Germinal center (tissue), 1 donor: ENCODE measurements at places on chromosomes 6 and 20.

DNA sequence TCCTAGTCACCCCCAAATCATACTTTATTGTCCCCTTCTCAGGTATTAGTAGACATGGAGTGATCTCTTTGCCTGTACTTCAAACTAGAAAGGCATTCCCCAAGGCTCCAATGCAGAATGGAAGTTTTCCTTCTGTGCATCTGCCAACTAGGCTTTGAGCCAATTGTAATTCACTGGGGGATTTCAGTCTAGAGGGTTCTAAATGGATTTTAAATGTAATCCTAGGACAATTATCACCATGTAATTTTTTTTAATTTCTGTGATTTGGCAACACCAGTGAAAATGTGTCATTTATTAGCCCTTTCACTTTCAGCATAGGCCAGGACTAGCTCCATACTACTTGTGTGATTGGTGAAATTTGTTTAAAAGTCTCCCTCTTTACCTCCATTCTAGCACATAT lies 557.6 kb upstream of the MARCKS start:
- DNase-seq: no peak

DNA sequence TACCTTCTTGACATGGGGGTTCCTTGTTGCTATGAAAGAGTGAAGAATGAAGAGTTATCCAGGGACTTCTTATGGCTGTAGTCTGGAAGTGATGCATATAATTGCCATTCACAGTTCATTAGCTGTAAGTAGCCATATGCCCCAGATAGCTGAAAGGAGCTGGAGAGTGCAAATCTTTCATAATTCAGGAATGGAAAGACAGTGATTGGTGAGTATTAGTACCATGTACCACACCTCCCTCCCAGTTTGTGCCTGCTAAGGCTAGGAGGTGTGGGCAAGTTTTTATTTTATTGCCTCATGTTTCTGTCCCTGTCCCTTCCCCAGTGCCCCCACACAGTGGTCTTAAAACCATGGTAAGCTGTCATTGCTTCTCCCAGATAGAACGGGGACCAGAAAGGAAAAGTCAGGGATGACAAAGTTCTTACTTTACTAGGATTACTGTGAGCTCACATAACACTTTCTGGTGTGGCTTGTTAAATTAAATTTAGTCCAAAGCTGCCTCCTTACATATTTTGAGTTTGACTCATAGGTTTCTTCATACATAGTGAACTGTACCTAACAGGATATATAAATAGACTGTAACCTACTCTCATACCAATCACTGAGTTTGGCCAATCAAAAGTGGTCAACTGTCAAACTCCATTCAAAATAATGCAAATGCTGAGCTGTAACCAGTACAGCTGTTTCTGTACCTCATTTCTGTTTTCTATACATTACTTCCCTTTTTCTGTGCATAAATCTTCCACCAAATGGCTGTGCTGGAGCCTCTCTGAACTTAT lies 119.4 kb downstream of the RFPL4B start:
- no peak for DNase-seq

- no peak for DNase-seq
Measured at GRCh38 chr20:43825051-43825402, 89.6 kb upstream of the TOX2 start.

GRCh38 chr20:60236613-60237012 lies 278.4 kb downstream of the CDH26 start:
- DNase-seq: no peak

GRCh38 chr20:297098-297924 lies at the start of gene ZCCHC3:
ZCCHC3 (plus strand) TSS chr20:297570; CDS start chr20:297587, 17 bp downstream.
- peak; percentile 85 for DNase-seq

DNA sequence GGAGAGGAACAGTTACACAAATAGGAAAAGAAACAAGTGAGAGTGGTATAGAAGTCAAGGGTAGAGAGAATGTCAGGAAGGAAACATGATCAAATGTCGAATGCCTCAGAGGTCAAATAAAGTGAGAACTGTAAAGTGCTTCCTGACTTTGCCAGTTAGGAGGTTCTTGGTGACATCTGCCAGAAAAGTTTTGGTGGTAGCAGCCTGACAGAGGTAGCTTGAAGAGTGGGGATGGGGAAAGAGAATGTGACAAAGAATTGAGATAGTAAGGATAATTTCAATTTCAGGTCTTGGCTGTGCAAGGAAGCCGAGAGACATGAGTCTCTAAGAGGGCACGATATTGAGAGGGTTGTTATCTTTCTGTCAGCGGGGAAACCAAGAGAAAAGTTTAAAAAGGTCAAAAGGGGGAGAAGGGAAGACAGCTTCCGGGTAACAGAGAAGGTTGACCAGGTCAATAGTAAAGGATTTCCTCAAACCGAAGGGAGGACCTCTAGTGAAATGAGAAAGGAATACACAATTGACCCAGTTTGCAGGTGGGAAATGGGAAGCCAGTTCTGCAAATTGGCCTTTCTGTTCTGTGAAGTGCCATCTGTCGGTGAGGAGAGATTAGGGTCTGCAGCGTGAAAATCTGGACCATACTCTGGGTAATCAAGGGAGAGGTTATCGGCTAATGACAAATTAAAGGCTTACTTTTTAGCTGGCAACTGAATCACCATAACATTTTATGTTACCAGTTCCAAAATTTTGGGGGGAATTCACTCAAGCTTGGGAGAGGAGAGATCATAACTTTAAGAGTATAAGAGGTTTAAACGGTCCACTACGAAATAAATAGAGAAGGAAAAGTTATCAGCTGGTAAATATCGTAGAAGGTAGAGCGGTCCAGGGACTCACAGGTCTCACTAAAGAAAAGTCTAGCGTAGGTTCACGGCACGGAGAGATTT lies 973 bp upstream of the BRD2 start:
- DNase-seq: peak; percentile 42

- DNase-seq: peak; percentile 55
Measured at GRCh38 chr6:26003102-26003694, 40.6 kb downstream of the TRIM38 start.

DNA sequence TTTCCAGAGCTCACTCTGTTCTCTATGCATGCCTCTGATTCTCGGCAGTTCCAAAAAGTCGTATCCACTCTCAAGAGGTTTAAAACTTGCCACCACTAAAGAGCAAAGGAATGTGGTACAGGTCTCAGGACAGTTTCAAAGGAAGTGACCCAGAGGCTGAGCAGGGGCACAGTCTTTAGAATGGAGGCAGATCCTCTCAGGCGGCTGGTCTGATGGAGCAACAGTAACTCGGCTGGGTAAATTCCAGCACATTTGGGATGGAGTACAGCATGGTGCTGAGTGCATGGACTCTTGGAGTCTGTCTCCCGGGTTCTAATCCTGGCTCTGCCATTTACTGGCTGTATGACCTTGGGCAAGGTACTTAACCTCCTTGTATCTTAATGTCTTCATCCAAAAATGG lies 88.1 kb upstream of the BACH2 start:
- DNase-seq: no peak

DNA sequence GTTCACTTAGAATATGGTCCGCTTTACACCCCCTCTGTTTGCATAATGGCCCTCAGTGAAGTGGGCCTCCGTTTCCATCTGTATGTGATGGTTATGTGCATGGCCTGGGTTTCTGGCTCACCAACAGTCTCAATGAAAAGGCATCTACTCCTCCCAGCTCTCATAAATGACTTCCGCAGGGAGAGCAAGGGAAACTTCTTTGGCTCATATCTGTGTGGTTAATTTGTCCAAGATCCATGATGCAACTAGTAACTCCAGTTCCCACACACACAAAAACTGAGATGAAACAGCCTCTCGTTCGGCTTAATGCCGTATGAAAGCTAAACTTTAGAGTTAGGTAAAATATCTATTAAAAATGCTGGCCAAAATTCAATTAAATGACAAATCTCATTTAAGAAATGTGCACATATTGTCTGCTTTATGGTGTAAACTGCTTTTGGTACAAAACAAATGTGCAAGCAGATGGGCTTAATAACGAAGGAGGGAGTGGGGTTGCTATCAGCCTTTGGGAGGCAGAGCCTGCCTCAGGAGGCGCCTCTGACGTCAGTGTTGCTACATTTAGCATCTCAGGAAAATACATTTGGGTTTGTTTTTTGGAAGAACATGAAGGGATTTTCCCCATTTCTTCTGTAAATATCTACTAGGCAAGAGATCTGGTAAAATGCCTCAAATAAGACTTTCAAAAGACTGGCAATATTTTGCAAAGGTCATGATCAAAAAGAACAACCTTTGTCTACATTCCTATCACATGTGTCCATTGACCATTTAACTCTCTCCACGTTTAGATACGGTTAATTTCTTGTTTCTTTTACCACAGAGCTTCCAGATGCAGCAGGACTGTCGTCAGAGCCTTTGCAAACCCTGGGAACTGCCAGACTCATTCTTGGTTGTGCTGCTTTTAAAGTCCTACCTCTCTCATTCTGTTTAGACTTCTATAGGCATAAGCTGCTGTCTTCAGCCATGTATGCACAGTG lies 96.8 kb downstream of the ARMC2 start:
- DNase-seq: no peak

DNA sequence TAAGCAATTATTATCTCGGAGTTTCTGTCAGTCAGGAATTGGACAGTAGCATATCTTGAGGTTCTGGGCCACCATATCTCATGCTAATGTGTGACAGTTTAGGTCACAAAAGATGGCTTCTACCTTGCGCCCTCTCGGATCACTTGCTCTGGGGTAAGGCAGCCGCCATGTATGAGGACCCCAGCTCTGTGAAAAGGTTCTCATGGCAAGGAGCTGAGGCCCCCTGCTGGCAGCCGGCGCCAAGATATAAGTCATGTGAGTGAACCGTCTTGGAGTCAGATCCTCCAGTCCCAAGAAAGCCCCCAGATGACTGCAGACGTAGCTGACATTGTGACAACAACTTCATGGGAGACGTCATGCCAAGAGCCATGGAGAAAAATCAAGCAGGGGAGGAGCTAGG lies 670.8 kb downstream of the KIF16B start:
- DNase-seq: peak; percentile 25

GRCh38 chr6:117771403-117771802 lies 96.1 kb downstream of the NUS1 start:
- DNase-seq: no peak

DNA sequence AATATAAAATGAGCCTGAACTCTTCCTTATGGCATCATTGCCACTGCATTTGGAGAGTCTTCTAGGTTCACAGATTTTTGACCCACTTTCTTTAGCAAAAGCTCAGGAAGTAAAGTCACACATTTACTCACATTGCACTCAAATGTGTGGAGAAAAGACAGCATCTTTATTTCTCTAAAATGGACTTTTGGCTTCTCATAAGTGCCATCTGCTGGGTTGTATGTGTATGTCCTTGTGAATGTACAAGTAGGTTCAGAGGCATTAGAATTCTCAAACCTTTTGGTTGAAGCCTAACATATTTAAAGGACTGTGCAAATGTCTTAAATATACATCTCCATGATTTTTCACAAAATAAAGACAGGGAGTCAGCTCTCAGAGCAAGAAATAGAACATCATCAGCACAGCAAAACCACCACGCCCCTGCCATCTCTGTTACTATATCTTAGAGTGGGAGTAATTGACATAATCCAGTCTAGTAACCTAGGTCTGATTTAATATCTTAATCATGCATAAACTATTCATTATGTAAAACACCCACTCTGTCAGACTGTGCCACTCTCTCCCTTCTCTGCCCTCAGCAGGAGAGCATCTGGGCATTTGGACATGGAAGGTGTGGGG lies 42.2 kb upstream of the SPTLC3 start:
- no peak for DNase-seq

- DNase-seq: no peak
Measured at GRCh38 chr6:104332364-104332763, 527.4 kb downstream of the HACE1 start.

DNA sequence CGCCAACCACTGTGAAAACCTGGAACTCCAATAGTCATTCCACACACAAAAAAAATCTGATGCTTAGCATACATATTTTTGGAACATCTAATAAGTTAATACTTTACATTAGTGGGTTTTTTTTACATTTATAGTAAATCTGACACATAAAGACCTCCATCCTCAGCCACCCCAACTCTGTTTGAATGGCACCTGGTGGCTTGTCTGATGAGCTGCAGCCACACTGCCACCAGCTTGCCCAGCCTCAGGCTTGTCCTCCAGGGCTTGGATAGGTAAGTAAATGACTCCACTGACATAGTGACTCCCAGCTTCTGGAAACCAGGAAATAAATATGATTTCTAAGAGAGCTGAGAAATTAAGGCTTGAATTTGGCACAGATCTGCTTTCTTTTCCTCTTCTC lies 71.5 kb downstream of the ZNF133 start:
- no peak for DNase-seq

GRCh38 chr6:797479-798077 lies 104.6 kb upstream of the EXOC2 start:
- DNase-seq: no peak

DNA sequence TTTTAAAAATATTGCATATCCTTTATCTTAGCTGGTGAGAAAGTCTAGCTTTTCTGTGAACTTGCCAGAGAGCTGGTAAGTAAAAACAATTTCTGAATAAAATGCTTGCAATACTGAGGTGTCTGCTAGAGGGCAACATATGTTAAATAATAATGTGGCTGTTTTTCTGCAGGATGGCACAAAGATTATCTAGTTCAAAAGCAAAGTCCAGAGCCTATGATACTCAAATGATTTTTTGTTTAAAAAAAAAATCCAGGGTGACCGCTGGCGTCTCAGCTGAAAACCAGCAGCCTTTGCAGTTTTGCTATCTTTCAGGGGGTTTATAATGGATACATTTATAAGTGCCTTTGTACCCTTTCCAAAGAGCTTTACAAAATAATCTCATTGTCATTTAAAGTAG lies 194.9 kb downstream of the PHACTR1 start:
- no peak for DNase-seq

DNA sequence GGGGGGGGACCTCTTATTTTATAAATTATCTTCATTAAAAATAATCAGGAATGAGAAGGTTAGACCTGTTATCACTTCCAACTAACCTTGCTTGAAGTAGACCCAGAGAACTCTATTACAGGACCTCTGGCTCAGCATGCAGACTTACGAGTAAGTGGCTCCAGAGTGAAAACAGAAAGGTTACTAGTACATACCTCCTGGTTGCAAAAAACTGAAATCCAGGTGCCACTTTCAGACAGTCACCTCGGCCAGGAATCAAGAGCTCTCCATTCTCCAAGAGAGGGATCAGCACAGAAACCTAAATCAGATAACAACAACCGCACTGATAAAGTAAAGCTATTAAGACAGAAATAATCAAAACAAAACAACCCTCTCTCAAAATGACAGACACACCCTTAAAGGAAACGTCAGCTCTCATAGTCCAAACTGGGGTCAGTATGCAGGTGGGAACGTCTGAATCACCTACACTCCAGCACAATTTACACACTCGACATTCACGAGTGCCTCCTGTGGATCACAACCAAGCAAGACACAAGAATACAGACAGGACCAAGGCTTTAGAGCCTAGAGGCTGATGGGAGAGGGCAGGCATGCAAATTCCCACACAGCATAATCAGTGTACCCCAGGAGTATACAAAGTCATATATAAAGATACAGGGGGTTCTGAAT lies 31.8 kb downstream of the MDN1 start:
- DNase-seq: no peak
